M059J (cell line): ENCODE measurements at places on chromosomes 2 and 18.

GRCh38 chr18:48835745-48836170, 115.0 kb downstream of the SMAD7 start:
- no peak for DNase-seq

GRCh38 chr18:37322492-37323035, 243.0 kb downstream of the CELF4 start:
- peak; percentile 23 for DNase-seq

- DNase-seq = no peak
Measured at GRCh38 chr2:238897911-238898311, 50.0 kb downstream of the TWIST2 start.

DNA sequence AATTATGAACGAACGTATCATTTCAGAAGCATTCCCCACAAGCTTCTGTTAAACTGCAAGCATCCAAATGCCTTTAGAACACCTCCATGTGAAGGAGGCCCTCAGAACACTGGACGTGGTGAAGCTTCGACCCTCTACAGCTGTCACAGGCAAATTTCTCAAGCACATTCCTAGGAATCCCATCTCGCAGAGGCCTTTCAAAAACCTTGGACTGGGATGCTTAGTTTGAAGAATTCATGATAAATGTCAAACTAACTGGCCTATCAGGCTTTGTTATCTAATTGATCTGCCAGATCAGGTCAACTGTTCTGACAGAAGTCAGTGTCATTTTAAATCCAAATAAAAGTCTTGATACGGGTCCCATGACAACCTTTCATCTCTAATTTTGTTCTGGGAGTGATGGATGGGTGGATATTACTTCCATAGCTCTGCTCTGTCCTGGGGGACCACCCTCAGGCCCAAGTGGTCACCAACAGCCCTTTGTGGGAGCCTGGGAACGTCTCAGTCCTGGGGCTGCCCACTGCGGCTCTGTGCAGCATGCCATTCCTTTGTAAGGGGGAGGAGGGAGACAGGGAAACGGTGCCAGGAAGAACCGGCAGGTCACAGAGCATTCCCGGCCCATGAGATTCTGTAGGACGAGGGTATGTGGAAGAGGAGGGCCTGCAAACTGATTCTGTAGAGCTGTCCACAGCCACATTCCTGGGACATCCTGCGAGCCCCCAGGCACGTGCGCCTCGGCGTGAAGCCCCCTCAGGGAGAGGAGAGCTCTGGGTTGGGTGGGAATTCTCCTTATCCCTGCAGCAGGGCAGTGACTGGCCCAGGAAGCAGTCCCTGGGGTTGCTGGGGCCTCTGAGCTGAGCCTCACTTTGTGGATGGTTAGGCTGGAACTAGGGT, 59.1 kb upstream of the PXDN start:
- no peak for DNase-seq

GRCh38 chr2:106734165-106734564, 151.8 kb downstream of the ST6GAL2 start:
- no peak for DNase-seq

GRCh38 chr2:166653185-166653813, 159.2 kb upstream of the SCN7A start:
- DNase-seq = no peak

DNA sequence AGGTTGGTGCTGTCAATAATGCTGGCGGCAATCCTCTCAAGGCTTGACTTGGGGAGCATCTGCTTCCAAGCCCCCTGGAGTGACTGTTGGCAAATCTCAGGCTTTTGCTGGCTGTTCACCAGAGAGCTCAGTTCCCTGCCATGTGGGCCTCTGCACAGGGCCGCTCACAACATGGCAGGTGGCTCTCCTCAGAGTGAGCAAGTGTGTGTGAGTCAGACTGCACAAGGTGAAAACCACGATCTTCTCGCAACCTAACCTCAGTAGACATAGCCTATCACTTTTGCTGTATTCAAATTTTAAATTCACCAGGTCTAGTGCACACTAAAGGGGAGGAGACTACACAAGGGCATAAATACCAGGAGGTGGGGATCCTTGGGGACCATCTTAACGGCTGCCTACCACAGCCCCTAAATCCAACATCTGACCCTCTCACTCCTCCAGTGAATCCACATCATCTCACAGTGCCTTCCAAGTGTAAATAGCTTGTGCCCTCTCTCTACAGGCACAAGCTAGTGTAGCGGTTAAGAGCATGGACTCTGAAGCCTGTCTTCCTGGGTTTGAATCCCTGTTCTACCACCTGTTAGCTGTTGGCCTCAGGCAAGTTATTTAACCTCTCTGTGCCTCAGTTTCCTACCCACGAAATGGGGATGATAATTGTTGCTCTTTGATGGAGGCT, 187.7 kb upstream of the CXCR4 start:
- DNase-seq = no peak

DNA sequence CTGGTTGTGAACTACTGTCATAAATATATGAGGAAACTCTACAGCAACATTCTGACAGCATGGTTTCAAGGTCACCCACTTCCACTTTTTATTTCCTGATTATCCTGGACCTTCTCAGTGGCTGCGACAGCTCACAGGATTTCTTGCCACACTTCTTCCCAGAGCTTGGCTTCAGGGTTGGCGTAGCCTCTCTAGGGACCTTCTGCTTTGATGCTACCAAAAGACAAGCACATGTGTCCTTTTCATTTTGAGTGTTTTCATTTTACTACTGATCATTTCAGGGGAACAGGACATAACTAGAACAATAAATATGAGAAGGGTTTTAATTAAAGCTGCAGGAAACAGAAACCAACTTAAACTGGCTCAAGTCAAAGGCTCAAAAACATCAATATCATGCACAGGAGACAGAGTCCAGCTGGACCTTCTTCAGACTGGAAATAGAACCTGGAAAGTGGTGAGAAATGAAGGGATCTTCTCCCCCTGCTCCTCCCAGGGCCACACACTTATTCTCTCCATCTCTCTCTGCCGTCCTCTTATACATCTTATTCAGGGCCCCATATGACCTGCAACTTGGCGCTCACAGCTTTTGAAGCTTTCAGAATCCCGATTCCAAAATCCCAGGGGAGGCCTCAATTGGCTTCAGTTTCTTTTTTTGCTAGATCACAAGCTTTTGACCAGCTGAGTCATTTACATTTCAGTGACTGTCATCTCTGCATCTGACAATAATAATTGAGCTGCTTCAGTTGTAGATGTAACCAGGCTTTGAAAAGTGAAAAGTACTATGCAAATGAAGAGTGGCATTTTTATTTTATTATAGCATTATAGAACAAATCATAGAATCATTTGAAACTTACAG, 9.7 kb downstream of the VIT start:
- peak; percentile 50 for DNase-seq

- peak; percentile 81 for DNase-seq
Measured at GRCh38 chr2:96407041-96407918, 71.7 kb downstream of the NCAPH start.

GRCh38 chr2:232927032-232927792, 57.1 kb downstream of the SNORC start:
- DNase-seq = peak; percentile 7

DNA sequence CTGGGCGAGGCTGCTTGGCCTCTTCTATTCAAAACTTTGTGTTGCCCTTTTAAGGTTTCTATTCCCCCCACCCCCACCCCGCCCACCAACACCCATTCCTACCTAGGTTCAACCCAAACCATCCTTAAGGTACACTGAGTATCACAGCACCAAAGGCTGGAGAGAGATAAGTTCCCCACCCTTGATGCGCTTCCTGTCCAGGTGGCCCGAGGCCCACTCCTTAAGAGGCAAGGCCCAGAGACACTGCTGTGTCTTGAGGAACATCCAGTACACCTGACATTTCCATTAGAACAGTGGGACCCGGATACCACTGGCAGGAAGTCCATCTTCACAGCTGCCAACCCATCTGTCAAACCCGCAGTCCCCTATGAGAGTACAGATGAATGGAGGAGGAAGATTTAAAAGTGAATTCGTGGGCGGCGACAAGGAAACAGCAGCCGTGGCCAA, 277 bp upstream of the INPP1 start:
- no peak for DNase-seq

GRCh38 chr18:49560624-49561288, 1.1 kb upstream of the LIPG start:
- DNase-seq = peak; percentile 35

- DNase-seq = no peak
Measured at GRCh38 chr18:6449213-6449612, 34.5 kb upstream of the L3MBTL4 start.

DNA sequence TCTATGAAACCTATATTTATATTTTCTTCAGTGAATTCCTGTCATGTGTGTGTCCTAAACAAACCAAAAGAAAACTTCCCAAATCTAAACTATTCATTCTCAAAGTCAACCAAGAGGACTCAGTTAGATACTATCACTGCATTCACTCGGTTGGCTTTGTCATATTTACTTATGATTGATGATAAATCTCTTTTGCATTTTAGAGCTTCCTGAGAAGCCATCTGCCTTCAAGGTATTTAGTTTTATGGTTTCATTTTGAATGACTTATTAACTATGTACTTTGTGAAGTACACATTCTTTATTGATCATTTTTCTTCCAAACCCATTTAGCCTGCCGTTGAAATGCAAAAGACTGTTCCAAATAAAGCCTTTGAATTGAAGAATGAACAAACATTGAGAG, 36.2 kb downstream of the ANKRD30B start:
- no peak for DNase-seq

GRCh38 chr18:36580266-36580665, 248.5 kb downstream of the TPGS2 start:
- DNase-seq = peak; percentile 74

- no peak for DNase-seq
Measured at GRCh38 chr2:217225596-217225995, 365.7 kb upstream of the TNP1 start.

GRCh38 chr18:59560556-59560955, 136.7 kb downstream of the CCBE1 start:
- DNase-seq = no peak

- peak; percentile 67 for DNase-seq
Measured at GRCh38 chr18:58241877-58242276, 197.9 kb downstream of the NEDD4L start.

DNA sequence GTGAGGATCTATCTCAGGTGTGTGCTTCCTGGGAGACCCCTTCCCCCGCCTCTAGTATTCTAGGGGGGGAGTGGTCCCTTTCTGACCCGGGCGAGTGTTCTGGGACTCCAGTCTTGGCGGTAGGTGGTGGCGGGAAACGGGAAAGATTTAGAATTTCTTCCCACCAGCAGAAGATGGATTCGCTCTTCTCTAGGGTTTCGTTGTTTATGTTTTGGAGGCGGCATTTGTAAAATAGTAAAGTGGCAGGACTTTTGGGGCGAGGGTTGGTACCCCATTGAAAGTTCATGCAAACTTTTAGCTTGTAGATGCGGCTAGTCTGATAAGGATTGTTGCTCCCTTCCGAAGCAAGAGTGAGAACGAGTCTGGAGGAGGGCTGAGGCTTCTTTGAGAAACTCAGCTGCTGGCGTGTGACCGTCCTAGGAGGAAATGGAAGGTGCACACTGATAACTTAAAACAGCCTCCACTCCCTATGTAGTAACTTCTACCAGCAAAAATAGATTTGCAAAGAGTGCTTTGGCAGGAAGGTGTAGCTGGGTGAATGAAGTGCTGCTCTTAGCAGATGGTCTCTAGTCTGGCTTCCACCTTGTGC, 412 bp downstream of the GPD2 start:
- DNase-seq = peak; percentile 33

GRCh38 chr2:56801770-56802169, 618.0 kb downstream of the CCDC85A start:
- peak; percentile 72 for DNase-seq

DNA sequence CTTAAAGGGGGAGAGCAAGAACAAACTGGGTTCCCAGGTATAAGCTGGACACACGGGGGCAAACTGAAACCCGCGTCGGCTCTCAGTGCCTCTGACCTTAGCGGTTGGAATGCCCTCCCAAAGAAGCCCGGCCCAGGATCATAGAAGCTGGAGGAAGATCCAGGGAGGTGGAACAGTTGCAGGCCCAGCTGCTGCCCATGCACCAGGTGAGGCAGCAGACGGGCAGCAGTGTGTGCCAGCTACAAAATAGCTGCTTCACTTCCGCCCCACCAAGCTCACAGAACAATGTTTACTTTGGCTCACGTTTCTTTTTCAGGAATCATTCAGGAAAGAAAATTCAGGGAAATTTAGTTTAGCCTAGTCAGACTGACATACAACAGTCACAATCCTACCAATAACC, 3.9 kb upstream of the ERMN start:
- no peak for DNase-seq

DNA sequence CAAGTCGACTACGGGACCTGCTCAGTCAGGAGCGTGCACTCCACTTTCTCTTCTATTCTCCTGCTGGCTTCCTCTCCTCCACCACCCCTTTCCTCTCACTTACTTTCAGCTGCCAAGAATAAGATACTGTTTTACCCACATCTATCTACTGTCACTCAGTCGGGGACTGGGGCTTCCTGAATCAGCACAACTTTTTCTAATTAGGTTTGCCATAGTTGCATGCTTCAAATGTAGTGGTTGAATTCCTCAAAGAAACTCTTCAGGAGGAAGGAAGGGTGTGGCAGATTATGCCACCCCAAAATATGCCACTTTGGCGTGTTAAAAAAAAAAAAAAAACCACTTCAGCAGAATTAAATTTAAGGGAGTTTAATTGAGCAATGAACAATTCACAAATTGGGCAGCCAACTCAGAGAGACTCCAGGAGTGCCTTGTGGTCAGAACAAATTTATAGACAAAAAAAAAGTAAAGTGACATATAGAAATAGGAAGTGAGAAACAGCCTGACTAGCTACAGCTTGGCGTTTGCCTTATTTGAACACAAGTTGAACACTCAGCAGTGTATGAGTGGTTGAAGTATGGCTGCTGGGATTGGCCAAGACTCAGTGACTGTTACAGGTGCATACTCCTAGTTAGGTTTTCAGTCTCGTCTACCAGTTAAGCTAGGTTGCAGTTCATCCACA, 32.5 kb upstream of the RMDN2 start:
- peak; percentile 17 for DNase-seq

GRCh38 chr2:52501715-52502475, 1265.7 kb upstream of the CHAC2 start:
- DNase-seq = no peak

- DNase-seq = no peak
Measured at GRCh38 chr2:53911434-53912189, 51.8 kb upstream of the GPR75 start.

- peak; percentile 85 for DNase-seq
Measured at GRCh38 chr2:19474128-19474527, 115.7 kb upstream of the OSR1 start.

GRCh38 chr2:71505770-71506140, 52.4 kb downstream of the DYSF start:
- DNase-seq = no peak

- DNase-seq = no peak
Measured at GRCh38 chr2:152083202-152083875, 15.5 kb downstream of the CACNB4 start.

DNA sequence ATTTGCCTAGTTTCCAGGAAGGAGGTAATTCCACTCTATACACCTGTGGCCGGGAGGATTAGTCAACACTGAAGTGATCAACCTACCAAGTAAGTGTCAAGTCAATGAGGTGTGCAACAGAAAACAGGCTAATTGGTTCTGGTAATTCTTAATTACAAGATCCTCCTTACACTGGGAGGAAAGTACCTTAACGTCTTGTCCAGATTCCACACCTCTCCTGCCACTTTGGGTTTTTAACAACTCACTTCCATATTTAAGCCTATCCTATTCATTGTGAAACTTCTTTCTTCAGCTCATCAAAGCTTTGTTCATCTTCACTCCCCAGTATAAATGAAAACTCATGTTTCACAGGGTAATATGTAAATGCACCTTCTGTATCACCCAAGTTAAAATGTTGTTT, 22.0 kb upstream of the MAP4K4 start:
- DNase-seq = no peak
